ENCODE measurements at places on chromosomes 5 and 9.
A peak's percentile ranks its signal among the peaks of the same experiment; 100 is the strongest.

GRCh38 chr9:76116913-76117312 lies 226.4 kb downstream of the PCSK5 start:
- DNase-seq, result no peak

DNA sequence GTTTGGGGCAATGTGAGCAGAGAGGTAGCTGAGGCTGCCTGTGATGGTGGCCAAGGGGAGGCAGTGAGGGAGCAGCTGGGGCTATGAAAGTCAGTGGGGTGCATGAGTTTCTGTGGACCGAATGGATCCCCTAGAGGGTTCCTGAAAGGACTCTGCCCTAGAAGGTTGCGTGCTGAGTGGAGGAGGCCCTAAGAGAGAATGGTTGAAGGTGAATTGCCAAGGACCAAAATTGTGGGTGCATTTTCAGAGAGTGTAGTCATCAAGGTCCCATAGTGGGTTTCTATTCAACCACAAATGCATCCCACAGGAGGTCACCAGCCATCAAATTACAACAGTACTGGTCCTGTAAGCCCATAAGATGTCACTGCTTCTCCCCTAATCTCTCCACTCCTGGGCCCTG lies 298.3 kb downstream of the CDK5RAP2 start:
- DNase-seq, result no peak

DNA sequence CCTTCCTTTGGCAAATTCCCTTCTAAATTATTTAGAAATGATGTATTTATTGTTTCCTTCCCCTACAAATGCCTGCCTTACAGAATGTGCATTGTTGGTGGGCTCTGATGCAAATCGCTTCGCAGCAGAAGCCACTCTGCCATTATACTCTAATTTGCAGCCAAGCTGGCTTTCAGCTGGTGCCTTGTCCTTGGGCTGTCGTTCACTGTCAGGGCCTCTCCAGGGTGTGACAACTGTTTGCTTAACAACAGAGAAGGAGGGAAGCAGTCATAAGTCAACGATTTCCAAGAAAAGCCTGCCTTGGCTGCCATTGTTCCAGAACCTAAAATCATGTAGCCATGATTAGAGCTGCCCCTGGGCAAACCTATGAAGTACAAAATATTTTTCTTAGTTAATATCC lies 260.1 kb upstream of the RGMB start:
- DNase-seq, result no peak

- peak; percentile 68 for DNase-seq
These were observed 141.1 kb upstream of the TARS1 start for GRCh38 chr5:33299621-33300208.

GRCh38 chr5:135883026-135883425 lies 12.6 kb downstream of the IL9 start:
- DNase-seq, result no peak

DNA sequence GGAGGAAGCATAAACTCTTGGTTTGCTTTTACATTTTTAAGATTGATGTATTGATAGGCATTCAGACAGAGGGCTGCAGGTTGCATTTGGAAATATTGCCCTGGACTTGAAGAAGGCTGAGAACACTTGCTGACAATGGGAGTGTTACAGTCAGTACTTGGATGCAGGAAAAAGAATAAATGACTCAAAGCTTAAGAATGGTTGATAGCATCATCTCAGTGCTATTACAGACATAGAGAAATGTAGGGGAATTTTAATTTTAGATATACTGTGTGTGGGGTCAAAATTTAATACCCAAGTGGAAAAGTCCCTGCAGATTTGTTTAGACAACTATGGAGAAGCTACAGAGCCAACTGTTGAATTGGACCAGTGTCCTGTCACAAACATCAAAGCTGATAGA lies 101.1 kb downstream of the ISL1 start:
- peak; percentile 47 for DNase-seq

GRCh38 chr9:83959061-83959460 lies 21.0 kb downstream of the HNRNPK start:
- peak; percentile 58 for DNase-seq

- no peak for DNase-seq
These were observed 12.5 kb upstream of the SLC1A3 start for GRCh38 chr5:36593867-36594266.

DNA sequence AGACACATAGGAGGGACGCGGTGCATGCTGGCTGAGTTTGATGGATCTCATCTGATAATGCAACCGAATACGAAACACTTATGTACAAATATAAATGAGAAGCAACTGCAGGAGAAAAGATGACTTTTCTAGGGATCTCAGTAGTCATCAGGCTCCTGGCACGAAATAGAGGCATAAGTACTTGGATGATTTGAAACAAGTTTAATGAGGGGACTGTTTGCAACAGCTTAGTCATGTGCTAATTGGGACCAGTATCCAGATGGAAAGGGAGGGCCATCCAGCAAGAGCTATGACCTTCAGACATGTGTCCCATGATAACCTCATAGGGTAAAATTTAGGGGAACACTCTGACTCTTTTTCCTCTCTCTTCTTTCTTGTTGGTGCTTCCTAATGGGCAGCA lies 123.0 kb downstream of the EGFLAM start:
- DNase-seq, result no peak

DNA sequence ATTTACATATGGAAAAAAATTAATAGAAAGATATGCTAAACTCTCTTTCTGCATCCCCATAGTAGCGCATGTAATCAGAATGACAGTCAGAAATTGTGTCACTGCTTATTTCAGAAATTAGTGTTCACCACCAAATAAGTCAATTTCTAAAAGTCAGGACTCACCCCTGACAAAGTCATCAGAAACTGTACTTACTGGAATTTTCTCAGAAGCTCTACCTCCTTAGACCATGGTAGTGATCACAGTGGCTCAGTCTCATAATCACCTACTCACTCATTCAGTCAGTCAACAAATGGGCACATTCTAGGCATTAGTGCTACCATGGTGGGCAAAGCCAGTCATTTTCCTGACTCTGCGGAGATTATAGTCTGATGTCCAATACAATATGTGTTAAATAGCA lies 22.0 kb downstream of the THBS4 start:
- DNase-seq, result no peak

DNA sequence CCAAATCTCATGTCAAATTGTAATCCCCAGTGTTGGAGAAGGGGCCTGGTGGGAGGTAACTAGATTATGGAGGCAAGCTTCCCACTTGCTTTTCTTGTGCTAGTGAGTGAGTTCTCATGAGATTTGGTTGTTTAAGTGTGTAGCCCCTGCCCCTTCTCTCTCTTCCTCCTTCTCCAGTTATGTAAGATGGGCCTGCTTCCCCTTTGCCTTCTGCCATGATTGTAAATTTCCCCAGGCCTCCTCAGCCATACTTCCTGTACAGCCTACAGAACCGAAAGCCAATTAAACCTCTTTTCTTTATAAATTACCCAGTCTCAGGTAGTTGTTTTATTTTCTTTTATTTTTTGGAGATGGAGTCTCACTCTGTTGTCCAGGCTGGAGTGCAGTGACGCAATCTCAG lies 18.2 kb upstream of the TXNDC8 start:
- no peak for DNase-seq

GRCh38 chr5:68395926-68396511 lies 180.5 kb downstream of the PIK3R1 start:
- no peak for DNase-seq

GRCh38 chr5:113022661-113023060 lies 46.1 kb downstream of the DCP2 start:
- peak; percentile 78 for DNase-seq

- no peak for DNase-seq
These were observed 29.4 kb upstream of the SYNPO start for GRCh38 chr5:150611026-150611425.

DNA sequence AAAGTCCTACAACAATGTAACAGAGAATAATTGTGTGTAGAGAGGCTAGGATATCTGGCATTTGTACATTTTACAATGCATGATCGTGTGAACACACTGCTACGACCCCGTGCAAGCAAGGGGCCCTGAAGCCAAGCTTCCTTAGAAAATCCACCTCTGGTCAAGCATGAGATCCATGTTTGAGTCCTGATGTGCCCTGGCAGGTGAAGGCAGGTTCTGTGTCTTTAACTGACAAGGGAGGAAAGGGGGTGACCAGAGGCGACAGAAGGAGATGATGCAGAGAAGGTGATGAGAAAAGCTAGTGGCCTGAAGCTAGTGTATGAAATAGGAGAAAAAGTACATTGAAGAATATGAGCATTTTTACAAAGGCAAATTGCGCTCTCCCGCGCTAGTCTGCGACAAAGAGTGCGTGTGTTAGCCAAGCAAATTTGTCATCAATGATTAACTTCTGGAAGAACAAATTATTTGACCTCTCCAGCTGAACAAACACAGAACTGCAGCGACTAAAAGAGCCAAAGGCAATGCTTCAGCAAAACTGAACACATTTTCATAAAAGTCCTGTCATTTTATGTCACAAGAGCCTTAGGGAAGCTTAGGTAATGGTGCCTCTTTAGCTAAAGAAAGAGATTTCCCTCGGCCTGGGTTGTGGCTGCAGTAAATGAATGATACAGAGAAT lies 101.7 kb upstream of the DAPK1 start:
- no peak for DNase-seq

DNA sequence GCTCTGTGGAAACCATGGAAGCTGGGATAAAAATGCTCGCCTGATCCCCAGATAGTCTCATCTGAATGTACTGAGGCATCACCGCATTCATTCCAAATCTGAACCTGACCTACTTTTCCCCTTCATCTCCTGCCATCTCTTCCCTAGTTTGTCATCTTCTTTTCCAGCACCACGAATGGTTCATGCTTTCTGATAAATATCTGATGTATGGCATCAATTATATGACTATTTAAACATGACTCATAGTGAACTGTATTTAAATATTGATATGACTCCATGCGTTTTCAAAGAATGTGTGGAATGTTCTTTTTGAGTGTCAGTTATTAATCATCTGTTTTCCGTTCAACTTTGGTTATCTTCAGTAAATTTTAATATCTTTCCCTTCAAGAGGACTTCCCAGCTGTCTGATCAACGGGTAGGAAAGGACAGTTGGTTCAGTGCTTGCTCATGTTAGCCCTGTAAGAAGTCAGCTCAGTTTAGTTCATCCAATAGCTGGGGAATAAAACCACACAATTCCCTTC lies 21.1 kb downstream of the BASP1 start:
- peak; percentile 96 for DNase-seq

GRCh38 chr5:169331292-169331852 lies 30.4 kb upstream of the SLIT3 start:
- no peak for DNase-seq

GRCh38 chr9:85430659-85431338 lies 311.0 kb downstream of the AGTPBP1 start:
- DNase-seq, result no peak

DNA sequence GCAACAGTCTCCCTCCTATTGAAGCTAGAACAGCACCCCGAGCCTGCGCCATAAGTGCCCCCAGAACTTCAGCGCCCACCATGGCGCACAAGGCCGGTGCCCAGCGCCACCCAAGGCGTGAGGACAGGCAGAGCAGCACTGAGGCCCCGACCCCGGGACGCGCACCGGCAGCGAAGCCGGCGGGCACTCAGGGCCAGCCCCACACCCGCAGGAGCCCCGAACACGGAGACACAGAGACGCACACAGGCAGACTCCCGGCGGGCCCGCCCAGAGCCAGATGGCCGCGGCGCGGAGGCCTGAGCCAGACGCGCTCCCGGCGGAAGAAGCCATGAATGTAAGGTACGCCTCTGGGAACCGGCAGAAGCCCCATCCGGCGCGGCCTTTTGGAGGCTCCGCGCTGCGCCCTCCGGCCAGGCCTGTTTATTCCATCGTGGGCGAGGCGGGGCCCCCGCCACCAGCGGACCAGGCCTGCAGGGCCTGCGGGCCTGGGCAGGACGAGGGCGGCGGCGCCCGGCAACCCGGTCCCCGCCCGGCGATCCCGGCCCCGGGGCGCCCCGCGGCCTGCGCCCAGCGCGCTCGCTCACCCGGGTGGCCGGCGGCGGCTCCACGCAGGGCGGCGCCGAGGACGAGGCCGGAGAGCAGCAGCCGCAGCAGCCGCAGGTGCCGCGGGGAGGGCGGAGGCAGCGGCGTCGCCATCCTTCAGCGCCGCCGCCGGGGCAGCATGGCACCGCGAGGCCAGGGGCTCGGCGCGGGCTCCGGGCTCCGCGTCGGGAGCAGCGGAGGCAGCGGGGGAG lies 486 bp downstream of the NPDC1 start:
- DNase-seq, result peak; percentile 72

DNA sequence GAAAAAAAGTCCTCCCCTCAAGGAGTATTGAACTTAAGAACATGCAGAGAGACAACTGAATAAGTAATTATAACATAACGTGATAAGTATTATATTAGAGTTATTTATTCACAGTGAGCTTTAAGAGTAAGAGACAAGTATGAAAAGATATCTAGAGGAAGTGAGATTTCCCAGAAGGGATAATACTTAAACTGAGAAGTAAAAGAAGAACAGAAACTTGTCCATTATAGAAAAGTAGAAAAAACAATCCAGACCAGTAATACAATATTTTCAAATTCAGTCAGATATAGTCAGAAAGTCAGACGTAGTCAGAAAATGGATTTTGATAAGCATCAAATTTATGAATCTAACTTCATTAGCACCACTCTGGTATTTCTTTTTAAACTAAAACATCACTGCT lies 613.0 kb upstream of the CCNG1 start:
- DNase-seq, result no peak

GRCh38 chr5:172008689-172009141 lies 2.3 kb upstream of the FBXW11 start:
- DNase-seq, result no peak

DNA sequence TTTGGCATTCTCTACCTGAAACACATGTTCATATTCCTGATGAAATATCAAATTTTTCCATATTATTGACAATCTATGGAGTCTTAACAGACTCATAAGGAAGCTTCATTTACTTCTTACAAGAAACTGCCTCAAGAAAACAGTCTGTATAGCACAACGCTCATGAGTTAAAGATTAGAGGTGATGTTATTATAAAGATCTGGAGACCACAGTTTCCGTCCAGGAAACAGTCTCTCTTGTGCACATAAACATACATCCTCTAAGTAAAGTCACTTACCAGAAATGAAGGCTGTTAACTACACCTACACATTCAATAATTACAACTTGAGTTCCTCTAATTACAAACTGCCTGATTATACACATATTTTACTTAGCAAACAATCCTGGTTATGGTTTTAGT lies 86.9 kb downstream of the RAPGEF6 start:
- DNase-seq, result no peak

GRCh38 chr5:158079097-158079496 lies 220.2 kb upstream of the CLINT1 start:
- DNase-seq, result no peak

GRCh38 chr9:93194221-93194625 lies 10.3 kb downstream of the WNK2 start:
- DNase-seq, result no peak

DNA sequence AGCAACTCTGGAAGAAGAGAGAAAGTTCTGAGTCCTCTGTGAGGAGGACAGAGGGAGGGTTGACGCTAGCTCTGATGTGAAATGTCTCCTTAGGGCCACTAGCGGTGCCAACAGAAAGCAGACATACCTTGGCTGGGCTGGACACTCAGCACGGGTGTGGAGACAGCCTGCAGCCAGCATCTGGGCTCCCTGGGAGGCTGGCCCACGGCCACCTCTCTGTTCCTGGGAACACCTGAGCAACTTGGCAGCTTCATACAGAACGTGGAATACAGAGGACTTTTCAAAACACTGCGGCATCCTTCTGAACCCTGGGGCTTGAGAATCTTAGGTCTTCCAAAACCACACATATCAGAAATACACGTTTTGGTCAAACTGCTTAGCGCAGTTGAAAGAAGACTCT lies 269.1 kb downstream of the FSTL4 start:
- no peak for DNase-seq
